Sigmoid colon (tissue), 7 donors: ENCODE measurements at places on chromosomes 12 and 14. TPM values are rescaled to one million over a fixed set of nuclear protein-coding genes. Genes with fewer than 3 reads are reported as not detected.

ABCD2 gene
- 0.68 TPM for total RNA-seq

GRCh38 chr12:116236148-116236731, 41.3 kb downstream of the MED13L start:
- no peak overlapping the region for H3K4me3 ChIP-seq

GRCh38 chr14:92794547-92794941, 439 bp downstream of the GOLGA5 start:
- no peaks in the 10 kb centered on the region for H3K27me3 ChIP-seq
- DNase-seq: peak; percentile 68
- H3K4me1 ChIP-seq: peaks cover 23% of the 10 kb centered on the region
- peaks cover 7% of the 10 kb centered on the region for H3K36me3 ChIP-seq
- peak overlapping the region; percentile 98 for H3K4me3 ChIP-seq

GRCh38 chr12:84767079-84767478, 145.5 kb downstream of the SLC6A15 start:
- no peak overlapping the region for H3K4me3 ChIP-seq
- DNase-seq: no peak
- no peak overlapping the region for H3K27ac ChIP-seq
- no peaks in the 10 kb centered on the region for H3K27me3 ChIP-seq

DNA sequence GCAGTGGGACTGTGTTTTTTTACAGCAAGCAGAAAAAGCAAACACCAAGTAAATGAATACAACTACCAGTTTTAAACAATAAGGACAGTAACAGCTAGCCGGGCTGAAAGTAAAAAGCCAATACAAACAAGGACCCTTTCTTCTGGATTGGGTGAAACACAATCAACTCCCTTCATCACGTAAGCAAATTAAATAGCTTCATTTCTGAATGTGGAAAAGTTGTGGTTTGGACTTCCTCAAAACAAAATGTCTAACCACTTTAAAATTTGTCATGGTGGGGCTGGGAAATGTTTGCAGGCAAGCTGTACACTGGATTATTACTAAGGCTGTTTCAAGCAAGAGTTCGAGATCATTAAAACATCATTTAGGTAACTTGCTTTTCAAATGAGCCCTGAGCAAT, 47.4 kb downstream of the TCHP start:
- no peak for DNase-seq
- peak overlapping the region; percentile 77 for H3K27ac ChIP-seq
- H3K4me1 ChIP-seq: no peaks in the 10 kb centered on the region
- H3K4me3 ChIP-seq: no peak overlapping the region
- no peaks in the 10 kb centered on the region for H3K27me3 ChIP-seq

GRCh38 chr14:105485739-105486162, 935 bp upstream of the CRIP1 start:
- peak overlapping the region; percentile 99 for H3K27ac ChIP-seq
- H3K36me3 ChIP-seq: no peaks in the 10 kb centered on the region
- H3K4me3 ChIP-seq: no peak overlapping the region
- no peaks in the 10 kb centered on the region for H3K4me1 ChIP-seq
- H3K27me3 ChIP-seq: peaks cover 32% of the 10 kb centered on the region
- DNase-seq: no peak

DAO gene
- not detected for total RNA-seq

GRCh38 chr12:71782017-71782416, 27.4 kb downstream of the RAB21 start:
- H3K4me3 ChIP-seq: no peak overlapping the region
- DNase-seq: no peak
- H3K4me1 ChIP-seq: peaks cover 5% of the 10 kb centered on the region
- no peaks in the 10 kb centered on the region for H3K27me3 ChIP-seq

GRCh38 chr12:78933014-78933413, 68.4 kb downstream of the SYT1 start:
- no peak overlapping the region for H3K27ac ChIP-seq
- DNase-seq: no peak
- H3K36me3 ChIP-seq: no peaks in the 10 kb centered on the region

GRCh38 chr12:30796313-30796780, 41.6 kb upstream of the CAPRIN2 start:
- peak; percentile 72 for DNase-seq
- H3K27ac ChIP-seq: no peak overlapping the region
- peak overlapping the region; percentile 58 for H3K4me3 ChIP-seq
- no peaks in the 10 kb centered on the region for H3K4me1 ChIP-seq
- H3K36me3 ChIP-seq: no peaks in the 10 kb centered on the region

GRCh38 chr14:51070726-51071125, 24.2 kb downstream of the TRIM9 start:
- H3K4me3 ChIP-seq: no peak overlapping the region
- H3K36me3 ChIP-seq: no peaks in the 10 kb centered on the region
- H3K27ac ChIP-seq: no peak overlapping the region
- peaks cover 77% of the 10 kb centered on the region for H3K4me1 ChIP-seq
- no peaks in the 10 kb centered on the region for H3K27me3 ChIP-seq

DNA sequence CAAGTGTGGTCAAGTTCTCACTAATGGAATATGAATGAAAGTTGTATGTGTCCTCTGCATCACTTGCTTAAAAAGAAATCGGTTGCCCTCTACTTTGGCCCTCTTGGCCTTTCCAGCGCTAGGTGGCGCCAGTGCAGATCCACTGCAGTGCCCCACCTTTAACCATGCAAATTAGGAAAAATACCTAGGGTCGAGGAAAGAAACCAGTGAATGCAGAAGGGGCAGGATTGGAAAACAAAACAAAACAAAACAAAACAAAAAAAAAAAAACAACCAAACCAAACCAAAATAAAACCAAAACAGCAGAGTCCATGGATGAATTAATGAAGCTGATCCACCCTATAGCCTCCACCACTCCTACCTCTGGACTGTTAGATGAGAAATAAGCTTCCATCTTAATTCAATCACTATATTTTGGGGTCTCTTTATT, 12.9 kb upstream of the NEMF start:
- DNase-seq: peak; percentile 85
- no peaks in the 10 kb centered on the region for H3K27me3 ChIP-seq
- H3K36me3 ChIP-seq: no peaks in the 10 kb centered on the region
- peak overlapping the region; percentile 98 for H3K27ac ChIP-seq
- peaks cover 3% of the 10 kb centered on the region for H3K4me1 ChIP-seq

DNA sequence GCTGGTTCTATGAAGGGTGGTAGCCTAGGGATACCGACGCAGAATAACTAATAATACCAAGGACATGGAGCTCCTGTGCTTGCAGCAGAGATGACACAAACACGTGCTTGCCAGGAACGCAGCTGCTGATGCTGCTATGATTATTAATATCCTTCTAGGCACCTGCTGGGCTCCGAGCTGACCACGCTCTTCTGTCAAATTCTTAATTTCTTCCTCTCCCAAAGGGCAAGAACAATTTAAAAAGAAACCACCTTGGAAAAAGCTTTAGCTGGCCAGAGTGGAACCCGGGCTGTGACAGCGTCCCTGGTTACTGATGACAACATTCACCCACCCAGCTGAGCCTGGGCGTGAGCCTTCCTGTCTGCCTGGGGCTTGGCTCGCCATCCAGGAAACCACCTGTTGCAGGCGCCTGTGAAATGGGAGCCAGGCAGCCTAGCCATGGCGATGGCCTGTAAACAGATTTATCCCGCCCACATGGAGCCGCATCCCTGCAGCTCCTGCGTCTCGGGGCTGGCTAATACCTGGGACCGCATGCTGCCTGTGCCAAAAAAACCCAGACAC, 28.8 kb downstream of the CLMN start:
- no peak overlapping the region for H3K4me3 ChIP-seq
- no peaks in the 10 kb centered on the region for H3K36me3 ChIP-seq
- H3K27me3 ChIP-seq: no peaks in the 10 kb centered on the region
- peak overlapping the region; percentile 32 for H3K27ac ChIP-seq
- no peaks in the 10 kb centered on the region for H3K4me1 ChIP-seq

DNA sequence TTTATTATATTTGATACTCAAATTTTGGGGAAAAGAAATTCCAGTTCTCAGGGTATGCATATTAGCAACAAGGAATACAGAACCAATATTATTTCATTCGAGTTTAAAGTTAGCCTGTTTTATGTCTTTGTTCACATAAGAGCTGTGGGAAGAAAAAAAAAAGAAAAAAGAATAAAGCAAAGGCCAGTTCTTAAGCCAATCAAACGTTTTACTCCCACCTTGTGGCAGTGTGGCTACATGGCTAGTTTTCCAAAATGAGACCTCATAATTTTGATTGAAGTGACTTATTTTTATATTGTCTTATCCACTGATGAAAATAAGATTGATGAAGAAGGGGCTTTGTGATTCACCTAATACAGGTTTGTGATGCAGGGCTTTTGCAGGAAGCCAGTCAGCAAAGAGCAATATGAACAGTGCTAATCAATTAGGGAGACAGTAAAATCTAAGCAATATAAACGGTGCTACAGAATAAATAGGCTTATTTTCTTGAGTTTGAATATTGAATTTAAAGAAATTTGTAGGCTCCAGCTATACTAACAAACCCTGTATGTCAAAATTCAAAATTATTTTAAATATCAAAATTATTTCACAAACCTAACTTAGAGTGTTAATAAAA, 624.1 kb upstream of the FOXG1 start:
- H3K4me1 ChIP-seq: no peaks in the 10 kb centered on the region
- no peaks in the 10 kb centered on the region for H3K36me3 ChIP-seq

DNA sequence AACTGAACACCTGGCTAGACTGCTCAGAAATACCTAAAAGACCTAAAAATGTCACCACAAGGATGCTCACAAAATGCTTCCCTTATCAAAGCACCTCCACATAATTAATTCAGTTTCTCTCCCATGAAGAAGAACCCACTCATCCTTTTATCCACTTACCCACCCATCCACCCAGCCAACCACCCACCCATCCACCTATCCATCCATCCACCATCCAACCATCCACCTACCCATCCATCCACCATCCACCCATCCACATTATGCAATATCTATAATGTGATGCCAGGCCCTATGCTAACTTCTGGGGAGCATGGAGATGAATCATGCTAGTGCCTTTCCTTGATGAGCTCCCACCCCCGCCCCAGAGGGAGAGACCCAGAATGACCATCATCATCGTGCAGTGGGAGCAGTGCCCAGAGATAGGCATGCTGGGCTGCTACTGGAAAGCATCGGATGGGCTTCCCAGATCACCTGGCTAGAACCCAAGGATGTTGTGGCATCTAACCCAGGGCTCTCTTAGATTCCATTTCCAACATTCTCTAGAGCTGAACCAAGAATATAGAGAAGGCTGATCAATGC, 166.6 kb downstream of the TTC7B start:
- H3K4me3 ChIP-seq: no peak overlapping the region
- peak overlapping the region; percentile 32 for H3K27ac ChIP-seq
- no peaks in the 10 kb centered on the region for H3K27me3 ChIP-seq
- H3K36me3 ChIP-seq: no peaks in the 10 kb centered on the region
- H3K4me1 ChIP-seq: no peaks in the 10 kb centered on the region

DNA sequence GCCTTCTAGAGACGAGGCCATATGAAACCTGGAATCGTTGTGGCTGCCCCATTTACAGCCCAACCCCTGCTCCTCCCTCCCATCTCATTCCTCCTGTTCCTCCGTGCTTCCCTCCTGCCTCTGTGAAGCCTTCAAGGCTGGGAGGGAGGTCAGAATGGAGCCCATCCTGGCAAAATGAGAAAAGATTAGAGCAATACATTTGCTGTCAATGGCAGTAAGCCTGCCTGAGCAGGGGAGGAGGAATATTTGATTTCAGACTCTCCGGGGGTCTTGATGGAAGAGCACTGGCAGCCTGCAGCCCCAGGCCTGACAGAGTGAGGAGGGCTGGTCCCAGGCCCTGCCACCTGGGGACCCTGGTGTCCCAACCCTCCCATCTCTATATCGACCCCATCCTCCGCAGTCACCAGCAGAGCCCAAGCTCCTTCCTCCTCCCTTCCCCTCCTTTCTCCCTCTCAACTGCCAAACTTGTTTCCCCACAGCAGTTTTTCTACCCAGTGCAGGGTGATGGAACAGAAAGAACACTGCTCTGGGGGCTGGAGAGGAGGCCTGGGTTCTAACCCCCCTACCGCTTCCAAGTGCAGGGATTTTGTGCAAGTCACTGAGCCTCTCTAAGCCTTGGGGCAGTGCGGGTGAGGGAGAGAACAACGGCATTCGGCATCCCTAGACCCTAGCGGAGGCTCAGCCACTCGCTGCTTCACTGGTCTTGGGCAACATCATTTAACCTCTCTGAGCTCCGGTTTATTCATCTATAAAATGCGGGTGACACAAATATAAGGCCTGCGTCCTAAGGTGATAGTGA, 16.0 kb upstream of the RACGAP1 start:
- H3K36me3 ChIP-seq: no peaks in the 10 kb centered on the region
- H3K27ac ChIP-seq: no peak overlapping the region
- no peaks in the 10 kb centered on the region for H3K4me1 ChIP-seq
- no peak overlapping the region for H3K4me3 ChIP-seq
- DNase-seq: no peak

- H3K4me1 ChIP-seq: no peaks in the 10 kb centered on the region
- H3K36me3 ChIP-seq: peaks cover 34% of the 10 kb centered on the region
- no peak overlapping the region for H3K27ac ChIP-seq
- H3K4me3 ChIP-seq: no peak overlapping the region
- DNase-seq: no peak
Measured at GRCh38 chr12:82964446-82964845, 277.7 kb downstream of the TMTC2 start.

FAM186B gene
- total RNA-seq: 0.16 TPM

P2RX2 gene
- 1.4 TPM for total RNA-seq

DNA sequence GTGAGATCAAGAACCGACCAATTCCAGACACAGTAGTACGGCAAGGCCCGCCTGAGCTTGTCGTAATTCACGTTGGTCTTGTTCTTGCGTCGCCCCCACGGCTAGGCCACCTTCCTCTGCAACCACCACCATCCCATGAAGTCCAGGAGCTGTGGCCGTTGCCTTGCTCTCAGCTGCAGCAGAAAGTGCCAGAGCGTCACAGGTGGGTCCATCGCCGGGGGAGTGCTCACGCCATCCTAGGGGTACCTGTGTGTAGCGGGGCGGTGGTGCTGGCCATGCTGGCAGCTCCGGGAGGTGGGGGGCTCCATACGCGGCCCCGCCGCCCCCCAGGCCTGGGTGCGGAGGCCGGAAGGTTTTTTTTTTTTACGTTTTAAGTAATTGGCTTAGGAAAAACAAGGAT, 23.1 kb downstream of the TMEM121 start:
- no peaks in the 10 kb centered on the region for H3K27me3 ChIP-seq
- H3K4me1 ChIP-seq: no peaks in the 10 kb centered on the region
- H3K27ac ChIP-seq: no peak overlapping the region
- H3K4me3 ChIP-seq: no peak overlapping the region
- no peaks in the 10 kb centered on the region for H3K36me3 ChIP-seq

- no peak overlapping the region for H3K27ac ChIP-seq
- no peaks in the 10 kb centered on the region for H3K4me1 ChIP-seq
- DNase-seq: no peak
- H3K4me3 ChIP-seq: no peak overlapping the region
- no peaks in the 10 kb centered on the region for H3K36me3 ChIP-seq
- H3K27me3 ChIP-seq: no peaks in the 10 kb centered on the region
Measured at GRCh38 chr14:28001002-28001401, 765.6 kb upstream of the FOXG1 start.

CLEC6A gene
- not detected for total RNA-seq

MMP19 gene
- 7.1 TPM for total RNA-seq

ZNF384 gene
- total RNA-seq: 24.0 TPM

GRCh38 chr12:14981049-14981448, 8.2 kb downstream of the PDE6H start:
- H3K36me3 ChIP-seq: no peaks in the 10 kb centered on the region
- H3K4me1 ChIP-seq: no peaks in the 10 kb centered on the region
